ENCODE measurements at places on chromosomes 4 and X.

DNA sequence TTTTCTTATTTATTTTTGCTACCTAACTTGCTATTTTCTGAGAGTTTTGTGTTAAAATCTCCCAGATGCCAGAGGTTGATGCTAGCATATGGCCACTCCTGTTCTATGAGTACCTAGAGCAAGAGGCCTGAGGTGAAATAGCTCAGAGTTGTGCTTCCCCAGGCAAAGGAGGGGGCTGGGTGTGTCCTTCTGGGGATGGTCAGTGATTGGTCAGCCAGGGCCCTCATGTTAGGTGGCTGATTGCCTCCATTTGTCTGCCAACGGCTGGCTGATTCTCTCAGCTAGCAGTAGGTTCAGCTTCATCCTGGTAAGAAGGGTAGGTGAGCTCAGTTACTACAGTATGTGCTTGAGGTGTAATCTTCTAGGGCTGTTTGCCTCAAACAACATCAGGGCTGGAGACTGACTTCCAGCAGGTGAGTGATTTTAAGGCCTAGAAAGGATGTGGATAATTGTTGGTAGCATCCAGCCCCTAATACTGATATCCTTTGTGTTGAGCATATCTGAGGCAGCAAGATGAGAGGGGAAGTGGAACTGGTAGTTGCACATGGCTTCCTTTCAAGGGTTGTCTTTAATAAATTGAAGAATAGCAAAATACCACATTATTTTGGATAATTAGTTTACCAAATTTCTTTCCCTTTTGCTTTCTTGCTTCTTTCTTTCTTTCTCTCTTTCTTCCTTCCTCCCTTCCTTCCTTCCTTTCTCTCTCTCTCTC lies 62.5 kb upstream of the RHOH start:
- DNase-seq: no peak

GRCh38 chr4:41160856-41161255 lies 53.5 kb downstream of the APBB2 start:
- no peak for DNase-seq

DNA sequence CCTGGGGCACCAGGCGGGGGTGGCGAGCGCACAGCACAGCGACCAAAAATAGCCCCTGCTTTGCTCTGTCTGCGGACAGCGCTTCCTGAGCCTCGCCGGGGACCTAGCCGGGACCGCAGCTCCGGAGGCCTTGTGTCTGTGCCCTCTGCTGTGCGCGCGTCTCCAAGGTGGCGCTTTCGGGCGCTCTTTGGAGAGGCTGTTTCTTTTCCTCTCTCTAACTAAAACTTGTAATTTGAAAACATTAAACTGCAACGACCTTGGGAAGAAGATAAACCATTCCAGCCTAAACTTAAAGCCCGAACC lies 3.4 kb downstream of the ARX start:
- no peak for DNase-seq

- DNase-seq: no peak
These were observed 47.9 kb upstream of the ITM2A start for GRCh38 chrX:79415056-79415455.

GRCh38 chrX:16838202-16839066 lies 31.7 kb downstream of the RBBP7 start:
- no peak for DNase-seq

- no peak for DNase-seq
These were observed 240.5 kb downstream of the CFAP47 start for GRCh38 chrX:36160081-36160480.

DNA sequence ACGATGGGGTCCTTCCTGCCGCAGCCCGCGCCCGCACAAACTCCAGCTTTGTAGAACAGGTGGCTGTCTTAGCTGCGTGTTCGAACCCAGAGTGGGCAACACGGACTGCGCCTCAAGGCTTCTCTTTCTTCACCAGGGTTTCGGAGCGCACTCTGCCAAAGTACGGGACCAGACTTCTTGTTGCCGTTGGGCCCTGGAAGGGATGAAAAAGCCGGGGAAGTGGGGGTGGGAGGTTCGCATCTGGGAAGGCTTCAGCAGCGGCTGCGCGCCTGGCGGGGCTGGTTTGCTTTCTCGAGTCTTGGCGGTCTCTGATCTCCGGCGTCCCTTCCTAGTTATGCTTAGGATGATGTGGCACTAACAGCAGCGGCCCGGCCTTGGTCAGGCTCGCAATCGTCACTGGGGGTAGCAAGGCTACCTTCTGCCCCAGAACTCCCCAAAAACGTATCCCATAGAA lies 673 bp downstream of the PARM1 start:
- DNase-seq: no peak

GRCh38 chrX:20015945-20016615 lies 25.2 kb upstream of the BCLAF3 start:
- DNase-seq: no peak

- DNase-seq: no peak
These were observed 11.3 kb downstream of the PI4K2B start for GRCh38 chr4:25245181-25245580.

- peak; percentile 19 for DNase-seq
These were observed 14.0 kb upstream of the ZCCHC18 start for GRCh38 chrX:104098151-104098808.

DNA sequence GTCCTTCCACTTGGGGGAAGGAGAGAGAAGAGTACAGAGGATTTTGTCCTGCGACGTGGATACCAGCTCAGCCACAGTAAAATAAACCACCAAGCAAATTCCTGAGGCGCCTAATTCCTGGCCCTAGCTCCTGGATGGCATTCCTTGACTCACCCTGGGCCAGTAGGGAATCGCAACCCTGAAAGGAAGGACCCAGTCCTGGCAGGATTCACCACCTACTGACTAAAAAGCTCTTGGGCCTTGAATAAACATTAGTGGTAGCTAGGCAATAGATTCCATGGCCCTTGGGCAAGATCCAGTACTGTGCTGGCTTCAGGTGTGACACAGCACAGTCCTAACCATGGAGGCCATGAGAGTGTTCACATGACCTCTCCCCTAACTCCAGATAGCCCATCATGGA lies 45.6 kb downstream of the GABRA3 start:
- no peak for DNase-seq

- DNase-seq: no peak
These were observed 99.6 kb upstream of the INTU start for GRCh38 chr4:127533028-127533700.

DNA sequence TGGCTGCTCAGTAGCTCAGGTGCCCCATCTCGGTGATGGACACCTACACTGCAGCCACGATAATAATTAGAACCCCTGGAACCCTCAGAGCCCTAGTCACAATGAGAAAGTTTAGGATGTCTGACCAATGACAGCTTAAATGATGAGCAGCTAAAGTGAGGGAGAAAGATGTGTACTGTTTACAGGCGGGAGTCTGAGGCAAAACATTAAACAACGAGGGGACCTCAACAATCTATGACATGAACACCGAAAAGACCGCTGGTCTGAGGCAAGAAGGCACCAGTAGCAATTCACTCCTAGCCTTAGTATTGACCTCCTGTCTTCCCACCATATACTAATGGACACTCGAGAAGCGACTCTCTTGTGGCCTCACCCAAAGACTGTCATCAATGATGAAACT lies 369.5 kb upstream of the SMIM31 start:
- DNase-seq: no peak

DNA sequence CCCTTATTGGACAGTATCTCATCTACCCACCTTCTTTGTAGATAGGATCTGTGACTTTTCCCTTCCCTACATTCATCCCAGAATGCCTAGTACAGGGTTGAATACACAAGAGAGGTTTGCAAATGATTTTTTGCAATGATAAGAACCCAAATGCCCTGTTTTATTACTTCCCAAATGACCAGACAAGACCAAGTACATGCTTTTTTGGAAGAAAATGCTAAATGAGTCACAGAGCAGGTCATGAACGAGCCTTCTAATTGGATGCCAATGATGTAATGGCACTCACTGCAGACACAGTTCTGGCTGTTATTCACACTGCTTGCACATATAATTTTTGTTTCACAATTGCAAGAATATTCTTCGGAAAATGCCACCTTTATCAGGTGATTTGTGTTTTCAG lies 17.8 kb upstream of the GABRQ start:
- no peak for DNase-seq

GRCh38 chr4:98484031-98484430 lies 174.4 kb downstream of the TSPAN5 start:
- DNase-seq: no peak

GRCh38 chr4:26056406-26056805 lies 142.4 kb downstream of the SMIM20 start:
- no peak for DNase-seq

GRCh38 chrX:64182208-64182607 lies 23.3 kb downstream of the AMER1 start:
- DNase-seq: no peak

- no peak for DNase-seq
These were observed 209.3 kb downstream of the CHIC2 start for GRCh38 chr4:53854991-53855568.

- no peak for DNase-seq
These were observed 38.1 kb downstream of the MID1 start for GRCh38 chrX:10582215-10582733.
